ENCODE measurements at places on chromosomes 2 and 18.

DNA sequence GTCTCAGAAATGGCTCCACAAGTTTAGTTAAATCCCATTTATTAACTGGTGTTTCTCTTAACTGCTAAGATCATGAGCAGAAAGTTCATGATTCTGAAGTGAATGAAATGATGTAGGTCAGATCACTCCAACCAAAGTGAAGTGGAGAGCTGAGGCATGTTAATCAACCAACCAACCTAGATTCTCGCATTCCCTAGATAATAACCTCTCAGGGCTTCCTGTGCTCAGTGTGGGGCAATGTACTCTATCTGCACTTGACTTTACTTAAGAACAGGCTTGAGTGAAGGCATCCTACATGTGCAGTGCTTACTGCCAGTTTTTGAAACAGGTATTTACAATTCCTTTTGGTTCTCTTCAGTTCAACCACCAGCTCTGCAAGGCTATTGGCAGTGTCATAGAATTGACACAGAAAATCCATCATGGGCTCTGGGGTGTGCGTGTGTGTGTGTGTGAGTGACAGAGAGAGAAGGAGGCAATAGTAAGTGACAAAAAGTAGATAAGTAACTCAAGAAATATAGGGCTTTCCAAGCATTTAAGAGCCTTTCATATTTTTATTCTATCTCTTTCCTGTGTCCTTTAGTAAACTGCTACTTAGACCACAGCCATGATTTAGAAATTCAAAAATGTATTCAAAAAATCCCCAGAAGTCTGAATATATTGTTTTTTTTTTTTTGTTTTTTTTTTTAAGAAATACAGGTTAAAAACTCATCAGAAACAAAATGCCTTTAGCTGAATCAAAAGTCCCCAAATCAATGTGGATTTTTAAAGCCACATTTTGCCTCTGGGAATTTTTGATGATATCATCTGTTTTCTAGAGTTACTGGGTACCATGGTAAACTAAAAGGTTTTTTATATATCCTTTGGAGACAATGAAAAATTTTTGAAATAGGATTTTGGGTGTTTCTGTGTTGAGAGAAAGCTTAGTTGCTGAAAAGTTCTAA lies 28.6 kb downstream of the DOCK10 start:
- no peak for DNase-seq

GRCh38 chr2:12428324-12428723 lies 288.4 kb upstream of the TRIB2 start:
- DNase-seq = no peak

DNA sequence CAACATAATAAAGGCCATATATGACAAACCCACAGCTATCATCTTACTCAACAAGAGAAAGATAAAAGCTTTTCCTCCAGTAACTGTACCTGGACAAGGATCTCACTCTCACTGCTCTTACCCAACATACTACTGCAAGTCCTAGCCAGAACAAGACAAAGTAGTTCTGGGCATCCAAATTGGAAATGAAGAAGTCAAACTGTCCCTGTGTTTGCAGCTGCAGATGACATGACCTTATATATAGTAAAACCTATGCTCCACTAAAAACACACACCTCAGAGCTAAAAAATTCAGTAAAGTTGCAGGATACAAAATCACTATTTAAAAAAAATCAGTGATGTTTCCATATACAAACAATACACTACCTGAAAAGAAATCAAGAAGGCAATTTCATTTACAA lies 32.2 kb downstream of the USP34 start:
- DNase-seq = no peak

GRCh38 chr2:40546439-40547191 lies 94.7 kb upstream of the SLC8A1 start:
- no peak for DNase-seq

DNA sequence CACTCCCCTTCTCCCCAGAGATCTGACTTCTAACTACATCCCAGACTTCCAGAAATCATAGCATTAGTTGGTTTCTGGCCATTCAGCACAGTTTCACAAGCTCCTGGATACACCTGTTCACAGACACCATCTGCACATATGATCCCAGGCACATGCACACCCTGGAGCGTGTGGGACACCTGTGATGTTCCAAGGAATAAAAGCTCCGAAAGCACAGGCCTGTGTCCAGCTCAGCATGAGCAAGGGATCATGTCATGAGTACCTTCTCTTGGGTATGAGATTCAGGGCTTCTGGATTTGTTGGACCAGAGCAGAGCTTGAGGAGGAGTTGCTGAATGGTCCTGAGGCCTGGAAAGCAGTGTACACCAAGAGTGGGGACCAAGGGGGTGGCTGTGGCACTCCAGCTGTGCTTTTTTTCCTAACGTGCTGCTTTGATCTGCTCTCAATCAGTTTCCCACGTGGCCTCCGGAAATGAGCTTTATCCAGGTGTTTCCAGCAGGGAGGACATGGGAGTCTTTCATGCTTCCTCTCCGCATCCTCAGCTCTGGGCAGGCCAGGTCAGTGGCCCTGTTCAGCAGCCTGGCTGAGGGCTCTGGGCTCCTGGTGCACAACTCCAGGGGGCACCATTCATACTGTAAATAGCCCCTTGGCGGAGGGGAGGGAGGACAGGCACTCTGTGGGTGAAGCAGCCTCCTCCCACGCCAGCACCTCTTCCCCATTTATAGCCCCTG lies 1.8 kb downstream of the DYSF start:
- no peak for DNase-seq

DNA sequence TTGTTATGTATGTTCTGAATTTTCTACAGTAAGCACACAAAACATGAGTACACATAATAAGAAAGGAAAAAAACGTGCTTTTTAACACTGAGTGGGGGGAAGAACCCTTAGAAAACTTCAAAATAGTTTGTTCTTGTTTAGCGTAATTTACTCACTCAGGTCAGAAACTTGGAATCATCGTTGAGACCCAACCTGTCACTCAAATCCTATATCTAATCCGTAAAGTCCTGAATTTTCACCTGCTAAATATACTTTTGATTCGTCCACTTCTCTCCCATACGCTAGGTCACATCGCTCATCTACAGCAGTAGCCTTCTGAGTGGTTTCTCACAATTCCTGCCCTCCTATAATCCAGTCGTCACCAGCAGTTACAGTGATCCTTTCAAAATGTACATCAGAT lies 767 bp downstream of the TPRKB start:
- DNase-seq = no peak

- DNase-seq = no peak
These were observed 325.2 kb downstream of the OSR1 start for GRCh38 chr2:19033240-19033639.

- no peak for DNase-seq
These were observed 49.3 kb downstream of the ADNP2 start for GRCh38 chr18:80158365-80158764.

DNA sequence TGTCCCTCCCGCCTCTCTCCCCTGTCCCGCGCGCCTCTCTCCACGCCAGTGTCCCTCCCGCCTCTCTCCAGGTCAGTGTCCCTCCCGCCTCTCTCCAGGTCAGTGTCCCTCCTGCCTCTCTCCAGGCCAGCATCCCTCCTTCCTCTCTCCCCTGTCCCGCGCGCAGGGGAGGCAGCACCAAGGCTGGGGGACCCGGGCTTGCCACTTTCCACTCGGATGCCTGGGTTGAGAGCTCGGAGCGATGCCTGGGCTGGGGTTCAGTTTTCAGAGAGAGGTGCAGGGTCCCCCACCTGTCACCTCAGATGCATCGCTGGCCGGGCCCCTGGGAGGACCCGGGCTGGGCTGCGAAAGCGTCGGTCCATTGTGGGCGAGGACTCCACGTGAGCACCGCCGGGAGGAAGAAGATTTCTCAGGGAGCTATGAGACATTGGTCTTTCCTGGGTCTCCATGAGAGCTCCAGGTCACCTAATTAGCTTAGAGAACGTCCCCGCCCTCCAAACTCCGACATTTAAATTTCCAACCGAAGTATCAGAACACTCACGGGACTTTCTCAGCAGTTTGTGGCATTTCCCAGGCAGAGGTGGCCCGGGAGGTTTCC lies 2.1 kb downstream of the FBLN7 start:
- no peak for DNase-seq

GRCh38 chr18:3560755-3561154 lies 110.8 kb downstream of the TGIF1 start:
- DNase-seq = no peak

- DNase-seq = no peak
These were observed 241.6 kb downstream of the PIEZO2 start for GRCh38 chr18:10907749-10908148.

GRCh38 chr2:23658466-23658942 lies 268.4 kb downstream of the ATAD2B start:
- no peak for DNase-seq

DNA sequence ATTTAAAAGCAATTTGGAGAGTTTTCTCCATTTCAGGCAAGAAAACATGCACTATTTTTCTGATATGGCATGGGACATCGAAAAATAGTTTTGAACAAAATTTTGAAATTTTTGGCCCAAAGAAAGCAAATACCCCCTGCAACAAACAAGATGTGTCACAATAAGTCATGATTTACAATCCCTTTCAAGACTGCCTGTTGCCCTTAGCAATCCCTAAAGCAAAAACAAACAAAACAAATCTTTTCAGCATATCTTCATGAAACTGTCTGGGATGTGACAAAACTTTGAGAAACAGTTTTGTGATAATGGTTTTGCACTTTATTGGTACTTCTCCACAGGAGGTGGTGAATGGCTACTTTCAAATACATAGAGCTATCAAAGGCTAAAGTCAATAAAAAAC lies 1888.7 kb upstream of the PIK3C3 start:
- DNase-seq = no peak

GRCh38 chr2:84115173-84115857 lies 343.8 kb downstream of the SUCLG1 start:
- DNase-seq = no peak

- no peak for DNase-seq
These were observed 378.2 kb downstream of the STK39 start for GRCh38 chr2:167869200-167869599.

- peak; percentile 66 for DNase-seq
These were observed 83.9 kb downstream of the ARHGEF4 start for GRCh38 chr2:130920415-130921163.

GRCh38 chr2:11701751-11702301 lies 31.8 kb upstream of the NTSR2 start:
- DNase-seq = no peak

- no peak for DNase-seq
These were observed 21.5 kb downstream of the DYSF start for GRCh38 chr2:71474744-71475397.

- no peak for DNase-seq
These were observed 46.6 kb downstream of the KANSL3 start for GRCh38 chr2:96591494-96591893.

DNA sequence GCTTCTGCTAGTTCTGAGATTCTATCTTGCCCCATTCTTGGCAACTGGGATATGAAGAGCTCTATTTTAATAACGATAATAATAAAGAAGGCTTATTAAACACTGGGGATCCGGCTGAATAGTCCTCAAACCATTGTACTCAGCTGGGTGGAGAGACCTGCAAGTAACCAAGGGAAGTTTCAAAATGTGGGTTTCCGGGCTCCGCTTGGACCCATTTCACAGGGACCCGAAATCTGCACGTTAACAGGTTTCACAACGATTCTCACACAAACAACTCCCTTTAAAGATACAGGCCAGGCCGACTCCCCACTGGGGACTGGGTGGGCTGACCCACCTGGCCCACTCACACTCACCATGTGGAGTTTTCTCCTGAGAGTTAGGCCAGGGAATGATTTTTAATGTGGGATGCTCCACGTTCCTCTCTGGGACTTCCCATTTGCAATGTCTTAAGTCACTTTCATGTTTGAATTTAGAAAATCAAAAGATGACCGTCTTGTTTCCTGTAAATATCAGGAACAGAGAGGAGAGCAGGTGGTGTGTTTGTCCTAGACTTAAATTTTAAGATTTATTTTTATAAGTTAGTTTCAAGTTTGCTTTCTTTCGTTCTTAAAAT lies 96.3 kb downstream of the SH3RF3 start:
- DNase-seq = no peak

DNA sequence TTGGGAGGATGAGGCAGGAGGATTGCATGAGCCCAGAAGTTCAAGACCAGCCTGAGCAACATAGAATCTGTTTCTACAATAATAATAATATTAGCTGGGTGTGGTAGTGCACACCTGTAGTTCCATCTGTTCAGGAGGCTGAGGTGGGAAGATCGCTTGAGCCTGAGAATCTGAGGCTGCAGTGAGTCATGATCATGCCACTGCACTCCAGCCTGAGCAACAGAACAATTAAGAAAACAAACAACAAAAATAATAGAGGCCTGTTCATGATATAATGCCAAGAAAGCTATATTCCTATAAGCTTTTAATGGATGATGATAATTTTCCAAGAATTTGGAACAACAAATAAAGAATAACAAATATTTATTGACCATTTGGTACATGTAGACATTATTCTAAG lies 6.9 kb upstream of the CCBE1 start:
- no peak for DNase-seq

DNA sequence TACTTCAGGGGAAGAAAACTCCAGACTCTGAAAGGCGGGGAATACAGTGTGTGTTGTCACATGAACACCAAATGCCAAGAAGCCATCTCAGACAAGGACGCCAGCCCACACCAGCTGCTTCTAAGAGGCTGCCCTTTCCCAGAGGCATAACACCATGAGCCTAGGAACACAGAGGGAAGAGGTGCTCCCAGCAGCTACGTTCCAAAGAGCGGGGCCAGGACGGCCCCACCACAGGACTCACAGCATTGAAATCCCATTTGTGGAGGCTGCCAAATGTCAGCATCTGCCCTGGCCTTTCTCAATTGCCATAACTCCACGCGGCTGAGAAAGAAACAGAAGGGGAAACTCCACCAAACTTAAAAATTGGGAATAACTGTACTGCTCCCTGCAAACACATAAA lies 20.1 kb upstream of the ID2 start:
- DNase-seq = no peak

Measured in CD4-positive, alpha-beta T cell treated with Interleukin-17A for 4 hours (primary cell).